ENCODE measurements at places on chromosomes 13 and 19.

GRCh38 chr13:43981512-43982301 is 102.0 kb downstream of the LACC1 start:
- no peak for DNase-seq

GRCh38 chr13:38452656-38453055 is 103.0 kb downstream of the UFM1 start:
- no peak for DNase-seq

DNA sequence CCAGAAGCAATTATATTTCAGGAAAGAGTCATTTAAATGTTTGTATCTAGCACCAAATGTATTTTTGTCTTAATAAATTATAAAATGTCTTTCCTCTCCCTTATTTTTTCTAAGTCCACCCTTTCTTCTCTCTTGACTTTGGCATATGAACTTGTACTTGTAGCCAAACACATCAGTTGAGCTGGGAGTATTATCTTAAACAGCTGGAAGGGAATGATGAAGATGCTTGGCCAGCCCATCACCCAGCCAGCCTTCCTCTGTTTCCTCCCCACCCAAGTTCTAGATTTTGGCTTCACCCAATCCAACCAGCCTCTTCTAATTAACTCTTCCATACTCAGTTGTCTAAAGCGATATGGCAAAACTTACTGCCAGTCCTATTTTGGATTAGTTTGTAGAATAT is 272.5 kb downstream of the ENOX1 start:
- no peak for DNase-seq

GRCh38 chr19:36246006-36246481 is 31.1 kb downstream of the ZNF146 start:
- DNase-seq, result peak; percentile 28

DNA sequence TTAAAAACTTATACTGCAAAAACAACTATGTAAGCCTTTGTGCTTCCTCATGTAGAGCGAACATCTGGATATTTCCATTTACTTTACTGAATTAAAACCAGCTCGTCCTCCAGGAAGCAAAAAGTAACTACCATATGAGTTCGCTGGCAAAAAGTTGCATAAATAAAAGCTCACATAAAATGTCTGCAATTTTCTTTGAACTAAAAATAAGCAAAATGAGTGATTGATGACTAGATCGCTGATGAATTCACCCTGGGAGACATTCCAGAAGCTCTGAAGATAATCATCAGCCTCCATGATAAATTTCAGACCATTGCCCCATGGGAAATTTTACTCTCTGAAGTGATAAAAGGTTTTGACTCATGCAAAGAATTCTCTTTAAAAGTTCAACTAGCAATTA is 67.3 kb upstream of the SACS start:
- no peak for DNase-seq

DNA sequence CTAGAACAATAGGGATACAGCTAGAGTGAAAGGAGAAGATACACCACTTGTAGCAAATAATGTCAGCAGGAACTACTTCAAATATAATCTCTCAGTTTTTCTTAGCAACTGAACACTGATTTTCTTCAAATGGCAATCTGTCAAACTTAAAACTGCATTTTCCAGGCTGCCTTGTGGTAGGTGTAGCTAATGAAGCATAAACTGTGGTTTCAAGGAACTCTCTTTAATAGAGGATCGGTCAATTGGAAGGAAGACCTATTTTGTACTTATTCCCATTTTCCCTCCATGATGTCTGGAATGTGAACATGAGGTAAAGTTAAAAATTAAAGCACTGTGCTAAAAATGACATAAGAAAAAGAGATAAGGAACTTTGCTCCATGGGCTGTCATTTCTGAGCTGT is 1261.9 kb downstream of the PCDH17 start:
- no peak for DNase-seq

- DNase-seq, result no peak
These were observed 447 bp downstream of the RBM42 start for GRCh38 chr19:35629332-35629633.

DNA sequence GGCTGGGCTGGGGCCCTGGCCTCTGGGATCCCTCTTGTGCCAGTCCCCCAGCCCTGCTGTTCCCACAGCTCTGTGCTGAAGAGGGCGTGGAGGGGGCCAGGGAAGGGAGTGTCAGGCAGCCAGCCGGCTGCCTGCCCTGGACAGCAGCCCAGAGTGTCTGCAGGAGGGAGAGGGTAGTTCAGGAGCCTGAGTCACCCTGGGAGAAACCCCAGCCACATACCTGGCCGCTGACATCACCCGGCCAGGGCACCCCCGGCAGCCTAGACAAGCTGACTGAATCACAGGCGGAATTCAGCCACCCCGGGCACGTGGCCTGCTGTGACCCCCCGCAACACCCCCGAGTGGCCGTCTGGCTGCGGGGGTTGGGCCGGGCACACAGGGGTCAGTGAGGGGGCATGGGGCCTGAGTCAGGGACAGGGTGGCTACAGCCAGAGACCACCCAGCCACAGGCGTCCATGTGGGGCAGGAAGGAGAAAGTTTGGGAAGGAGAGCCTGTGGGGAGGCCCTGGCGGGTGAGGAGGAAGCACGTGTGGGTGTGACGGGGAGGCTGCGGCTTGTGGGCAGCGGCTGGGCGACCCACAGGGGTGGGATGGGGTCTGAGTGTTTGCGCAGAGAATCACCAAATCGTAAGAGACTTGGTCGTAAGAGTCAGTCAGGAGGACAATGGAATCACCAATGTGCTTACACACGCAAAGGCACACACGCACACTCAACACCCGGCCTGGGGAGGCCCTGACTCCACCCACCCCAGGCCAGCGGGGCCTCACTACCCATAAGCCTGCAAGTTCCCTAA is 11.9 kb upstream of the FOSB start:
- DNase-seq, result peak; percentile 94

- no peak for DNase-seq
These were observed 48.7 kb upstream of the ITM2B start for GRCh38 chr13:48184260-48184659.

DNA sequence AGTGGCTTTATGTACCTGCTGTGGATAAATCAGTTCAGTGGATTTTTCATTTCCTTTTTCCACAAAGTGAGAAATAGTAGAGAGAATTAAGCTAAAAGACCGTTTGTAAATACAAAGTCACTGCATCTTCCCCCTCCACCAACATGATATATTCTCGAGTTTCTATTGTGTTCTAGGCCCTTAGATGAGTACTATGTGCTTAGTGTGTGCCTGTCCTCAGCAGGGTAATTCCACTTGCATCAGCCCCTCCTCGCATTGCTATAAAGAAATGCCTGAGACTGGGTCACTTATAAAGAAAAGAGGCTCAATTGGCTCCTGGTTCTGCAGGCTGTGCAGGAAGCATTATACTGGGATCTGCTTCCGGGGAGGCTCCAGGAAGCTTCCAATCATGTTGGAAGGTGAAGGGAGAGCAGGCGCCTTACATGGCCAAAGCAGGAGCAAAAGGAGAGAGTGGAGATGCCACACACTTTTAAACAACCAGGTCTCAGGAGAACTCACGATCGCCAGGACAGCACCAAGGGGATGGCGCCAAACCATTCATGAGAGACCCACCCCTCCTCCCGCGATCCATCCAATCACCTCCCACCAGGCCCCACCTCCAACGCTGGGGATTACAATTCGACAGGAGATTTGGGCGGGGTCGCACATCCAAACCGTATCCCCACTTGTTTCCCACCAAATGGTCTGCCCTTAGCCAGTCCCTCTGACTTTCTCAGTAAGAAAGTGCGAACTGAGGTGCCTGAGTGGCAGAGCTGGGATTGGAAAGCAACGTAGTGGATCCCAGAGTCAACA is 102.3 kb upstream of the ABCC4 start:
- no peak for DNase-seq

DNA sequence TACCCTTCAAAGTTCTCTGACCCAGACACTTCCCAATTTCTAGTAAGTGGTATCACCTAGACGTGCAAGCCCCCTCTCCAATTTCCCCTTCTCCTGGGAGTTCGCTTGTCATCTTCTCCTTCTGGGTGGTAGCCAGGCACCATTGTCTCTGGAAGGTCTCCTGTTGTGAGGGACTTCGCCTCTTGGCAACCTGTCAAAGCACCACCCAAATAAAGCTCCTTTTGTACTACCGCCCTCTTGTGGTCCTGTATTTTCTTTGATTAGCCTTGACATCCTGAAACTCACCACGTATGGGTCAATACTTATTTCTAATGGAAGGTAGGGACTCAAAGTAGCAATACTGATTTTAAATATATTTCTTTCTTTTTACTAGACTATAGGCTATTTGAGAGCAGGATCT is 8.2 kb downstream of the GPC5 start:
- no peak for DNase-seq

GRCh38 chr19:7674010-7675005 is 2.6 kb upstream of the MCEMP1 start:
- peak; percentile 87 for DNase-seq

GRCh38 chr19:58060231-58060630 is 1.1 kb downstream of the ZNF135 start:
- no peak for DNase-seq

GRCh38 chr19:29485293-29485692 is 40.5 kb upstream of the VSTM2B start:
- peak; percentile 40 for DNase-seq

DNA sequence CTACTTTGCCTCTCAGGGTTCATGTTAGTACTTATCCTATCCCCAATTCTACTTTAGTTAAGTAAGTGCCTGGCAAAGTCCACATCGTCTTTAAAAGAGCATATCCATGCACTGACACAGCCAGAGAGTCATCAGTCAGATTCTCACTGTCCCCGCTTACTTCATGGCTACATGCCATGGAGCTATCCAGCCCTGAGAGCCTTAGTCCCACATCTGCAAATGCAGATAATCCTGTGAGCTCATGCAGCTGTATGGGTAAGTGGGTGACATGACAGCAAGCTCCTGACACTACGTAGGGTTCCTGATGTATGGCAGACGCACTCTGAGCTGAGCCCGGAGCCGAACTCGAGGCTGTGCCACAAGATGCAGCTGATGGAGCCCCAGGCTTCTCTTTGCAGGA is 661.5 kb downstream of the LIG4 start:
- no peak for DNase-seq

- no peak for DNase-seq
These were observed 13.1 kb upstream of the SCEL start for GRCh38 chr13:77522444-77522843.

DNA sequence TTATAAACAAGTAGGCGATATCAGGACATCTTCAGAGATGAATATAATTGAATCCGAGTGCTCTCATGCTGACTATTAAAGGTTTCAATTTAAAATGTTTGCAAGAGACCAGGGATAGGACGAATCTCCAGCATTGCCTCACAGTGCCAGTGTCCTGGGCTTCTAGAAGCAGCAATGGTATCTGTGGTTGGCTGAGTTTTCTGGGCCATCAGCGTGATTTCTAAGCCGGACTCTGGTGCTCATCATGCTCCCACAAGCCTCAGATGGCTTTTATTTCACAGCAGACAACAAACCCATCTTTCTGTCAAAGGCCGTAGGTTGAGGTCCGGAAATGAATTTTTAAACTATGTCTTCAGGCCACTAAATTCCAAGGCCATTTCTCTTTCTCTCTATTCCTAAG is 187.7 kb downstream of the FOXO1 start:
- no peak for DNase-seq

GRCh38 chr13:111228262-111229144 is 91.9 kb upstream of the TEX29 start:
- DNase-seq, result no peak

- no peak for DNase-seq
These were observed 7.4 kb upstream of the PGLS start for GRCh38 chr19:17504030-17504429.

DNA sequence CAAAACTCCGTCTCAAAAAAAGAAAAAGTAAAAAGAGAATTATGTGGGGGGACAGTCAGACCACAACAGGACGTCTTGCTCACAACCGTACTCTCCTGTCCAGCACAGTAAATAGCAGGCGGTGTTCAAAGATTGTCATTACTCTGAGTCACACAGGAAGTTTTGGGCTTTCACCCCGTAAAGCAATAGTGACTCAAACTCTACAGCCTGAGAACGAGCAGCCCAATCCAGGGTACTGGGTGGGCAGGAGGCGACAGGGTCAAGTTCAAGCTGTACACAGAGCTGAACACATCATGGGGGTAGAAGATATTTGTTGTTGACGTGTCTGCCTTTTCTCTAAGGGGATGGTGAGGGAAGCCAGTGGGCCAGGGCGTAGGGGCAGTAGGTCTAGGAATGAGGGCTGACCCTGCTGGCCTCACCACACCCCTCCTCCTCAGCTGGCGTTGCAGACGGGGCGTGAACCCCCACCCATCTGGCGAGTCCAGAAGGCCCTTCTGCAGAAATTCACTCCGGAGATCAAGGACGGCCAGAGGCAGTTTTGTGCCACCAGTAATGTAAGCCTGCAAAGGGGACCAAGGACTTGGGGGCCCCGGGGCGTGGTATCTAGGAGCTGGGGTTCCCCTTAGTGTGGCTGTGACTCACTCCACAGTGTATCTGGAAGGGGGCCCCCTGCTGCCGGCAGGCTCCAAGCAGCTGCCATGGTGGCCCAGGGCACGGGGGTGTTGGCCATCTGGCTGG is 23.3 kb downstream of the PRR12 start:
- no peak for DNase-seq

DNA sequence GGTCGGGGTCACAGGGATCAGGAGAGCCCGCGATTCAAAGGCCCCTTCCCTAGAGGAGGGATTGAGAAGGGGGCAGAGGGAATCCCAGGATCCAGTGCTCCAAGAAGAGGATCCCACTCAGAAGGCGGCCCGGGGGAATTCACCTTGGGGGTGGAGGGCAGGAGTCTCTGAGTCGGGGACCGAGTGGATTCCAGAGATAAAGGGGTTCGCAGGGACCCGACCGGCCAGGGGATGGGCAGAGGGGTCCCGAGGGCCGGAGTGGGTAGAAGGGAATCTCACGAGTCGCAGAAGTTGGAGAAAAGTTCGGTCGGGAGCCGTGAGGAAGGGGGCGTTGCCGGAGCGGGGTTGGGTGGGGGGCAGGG is 261 bp downstream of the PRKD2 start:
- DNase-seq, result no peak

DNA sequence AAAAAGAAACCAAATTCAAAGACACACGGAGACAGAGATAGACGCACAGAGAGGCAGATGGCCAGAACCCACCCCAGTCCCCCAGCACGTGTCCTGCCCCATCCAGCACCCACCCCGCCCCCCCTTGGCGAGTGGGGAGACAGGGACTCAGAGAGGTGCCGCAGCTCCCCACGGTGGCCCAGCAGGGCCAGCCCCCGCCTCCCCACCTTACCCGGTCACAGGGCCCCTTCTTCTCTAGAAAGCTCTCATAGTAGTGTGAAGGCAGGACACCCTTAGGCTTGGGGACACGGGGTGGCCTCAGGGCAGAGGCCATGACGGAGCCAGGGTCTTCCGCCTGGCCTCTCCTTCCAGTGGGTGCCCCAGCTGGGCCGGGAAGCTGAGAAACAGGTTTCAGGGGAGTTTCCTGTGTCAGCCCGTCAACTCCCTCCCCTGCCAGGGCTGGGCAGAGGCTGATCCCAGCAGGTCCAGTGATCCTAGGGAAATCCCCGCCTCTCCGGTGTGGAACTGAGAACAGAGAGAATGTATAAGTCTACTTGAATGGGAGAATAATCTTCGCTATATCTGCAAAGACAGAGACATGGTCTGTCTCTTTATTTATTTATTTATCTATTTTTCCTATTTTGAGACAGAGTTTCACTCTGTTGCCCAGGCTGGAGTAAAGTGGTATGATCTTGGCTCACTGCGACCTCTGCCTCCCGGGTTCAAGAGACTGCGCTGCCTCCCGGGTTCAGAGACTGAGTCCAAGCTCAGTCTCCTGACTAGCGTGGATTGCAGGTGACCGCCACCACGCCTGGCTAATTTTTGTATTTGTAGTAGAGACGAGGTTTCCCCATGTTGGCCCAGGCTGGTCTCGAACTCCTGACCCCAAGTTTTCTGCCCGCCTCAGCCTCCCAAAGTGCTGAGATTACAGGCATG is at the start of gene STAP2:
TSS of gene STAP2 (minus strand) at position 387 of the 915 bp plus-strand sequence. CDS start at position 313, 74 bp downstream.
- no peak for DNase-seq

Data from suprapubic skin (tissue), 4 donors.